Cerebellar nuclear complex (tissue), 1 donor: ENCODE measurements at places on chromosomes 1 and 21.
A peak's percentile ranks its signal among the peaks of the same experiment; 100 is the strongest.

- no peak for DNase-seq
Observed at GRCh38 chr1:151970128-151970527, 23.5 kb downstream of the S100A10 start.

- no peak for DNase-seq
Observed at GRCh38 chr1:169696273-169697100, 14.9 kb downstream of the SELL start.

GRCh38 chr1:43797891-43798290 lies 90.6 kb downstream of the ST3GAL3 start:
- DNase-seq = no peak

DNA sequence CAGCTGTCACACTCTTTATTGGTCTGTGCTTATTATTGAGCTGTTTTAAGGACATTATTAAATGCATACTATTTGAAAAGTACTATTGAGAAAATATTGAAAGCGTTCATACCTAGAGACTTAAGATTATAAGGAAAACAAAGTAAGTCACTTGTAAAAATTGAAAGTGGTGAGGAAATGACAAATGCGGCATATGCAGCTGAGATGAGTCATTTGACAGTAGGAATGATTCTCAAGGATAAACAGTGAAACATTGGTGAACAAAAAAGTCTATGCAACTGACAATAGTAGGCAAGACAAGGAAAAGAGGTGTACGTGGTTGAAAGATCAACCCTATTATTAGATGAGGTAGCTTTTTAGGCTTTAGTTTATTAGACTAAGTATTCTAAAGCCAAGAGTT lies 82.6 kb upstream of the MAP10 start:
- no peak for DNase-seq

DNA sequence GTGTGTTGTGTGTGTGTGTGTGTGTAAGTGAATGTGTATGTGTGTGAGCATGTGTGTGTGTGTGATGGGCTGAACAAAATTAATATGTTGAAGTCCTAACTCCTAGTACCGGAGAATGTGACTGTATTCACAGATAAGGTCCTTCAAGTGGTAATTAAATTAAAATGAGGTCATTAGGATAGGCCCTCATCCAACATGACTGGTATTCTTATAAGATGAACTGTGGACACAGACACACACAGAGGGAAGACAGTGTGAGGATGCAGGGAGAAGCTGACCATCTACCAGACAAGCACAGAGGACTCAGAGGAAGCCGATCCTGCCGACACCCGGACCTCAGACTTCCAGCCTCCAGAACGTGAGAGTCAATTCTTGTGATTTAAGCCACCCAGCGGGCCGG lies 91.2 kb upstream of the PGBD5 start:
- no peak for DNase-seq

- no peak for DNase-seq
Observed at GRCh38 chr1:66381621-66382275, 152.2 kb upstream of the SGIP1 start.

GRCh38 chr1:110533230-110533629 lies 14.3 kb upstream of the KCNA10 start:
- DNase-seq = no peak

GRCh38 chr1:14921057-14921456 lies 232.5 kb upstream of the TMEM51 start:
- DNase-seq = no peak

DNA sequence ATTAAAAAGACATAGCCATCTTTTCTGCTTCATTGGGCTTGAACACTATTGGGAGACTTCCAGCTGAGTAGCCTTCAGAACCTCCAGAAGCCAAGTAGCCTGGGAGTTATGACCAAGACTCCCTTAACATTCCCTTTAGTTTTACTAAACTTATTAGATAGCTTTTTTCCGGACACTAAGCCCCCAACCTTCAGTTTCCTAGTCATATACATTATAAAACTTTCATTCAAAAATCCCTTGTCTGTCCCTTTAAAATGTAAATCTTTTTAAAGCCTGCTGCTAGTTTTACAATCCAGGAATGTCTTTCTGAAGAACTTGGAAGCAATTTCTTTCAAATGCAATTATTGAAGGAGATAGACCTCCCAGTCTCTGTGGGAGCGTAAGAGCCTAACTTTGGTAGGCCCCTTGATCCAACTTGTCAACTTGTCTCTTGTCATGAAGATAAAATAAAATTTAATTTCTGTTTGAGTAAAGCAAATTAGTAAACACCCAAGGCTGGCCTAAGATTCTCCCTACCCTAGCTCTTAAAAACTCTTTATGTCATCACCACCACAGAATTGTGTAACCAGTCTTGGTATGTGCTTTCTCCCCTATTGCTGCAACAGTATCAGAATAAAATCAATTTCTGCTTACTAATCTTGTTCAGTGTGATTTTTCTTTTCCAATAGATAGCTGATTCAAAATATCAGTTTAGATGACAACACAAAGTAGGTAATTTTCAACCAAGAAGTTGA lies 796.2 kb downstream of the PLA2G4A start:
- no peak for DNase-seq

DNA sequence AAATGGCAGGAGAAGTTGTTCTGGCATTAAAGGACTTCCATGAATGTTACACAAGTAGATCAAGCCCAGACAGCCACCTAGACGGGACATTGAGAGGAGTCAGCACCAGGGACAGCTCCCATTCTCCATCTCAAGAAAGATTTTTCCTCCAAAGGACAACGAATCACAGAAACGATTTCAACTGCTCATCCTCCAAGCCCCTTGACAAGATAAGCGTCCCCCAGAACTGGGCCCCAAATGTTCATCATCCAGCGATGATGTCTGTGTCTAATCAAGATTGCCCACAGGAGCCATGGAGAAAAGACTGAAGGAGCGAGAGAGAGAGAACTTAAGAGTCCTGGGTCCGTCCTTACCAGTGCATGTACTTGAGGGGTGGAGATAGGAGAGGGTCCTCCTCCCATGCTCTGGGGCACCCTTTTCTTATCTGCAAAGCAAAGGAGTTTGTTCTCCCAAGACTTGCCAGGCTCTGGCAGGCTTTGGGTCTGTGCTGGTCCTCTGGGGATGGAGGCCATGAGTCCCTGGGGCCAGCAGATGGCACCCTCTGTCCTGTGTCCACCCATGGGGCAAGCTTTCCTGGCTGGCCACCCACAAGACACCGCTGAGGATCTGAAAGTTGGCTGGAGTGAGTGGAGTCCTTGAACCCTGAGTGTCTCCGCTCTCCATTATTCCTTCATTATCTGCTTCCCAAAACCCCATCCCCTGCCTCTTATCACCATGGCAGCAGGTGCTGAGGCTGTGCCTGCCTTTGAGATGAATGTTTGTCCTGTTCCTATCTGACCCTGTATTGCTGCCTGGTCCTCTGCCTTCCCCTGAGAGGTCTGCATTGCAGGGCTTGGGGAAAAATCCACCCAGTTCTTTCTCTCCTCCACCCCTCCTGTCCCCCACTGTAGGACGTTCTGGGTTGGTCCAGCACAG lies 164.6 kb downstream of the ACTL8 start:
- no peak for DNase-seq

- DNase-seq = no peak
Observed at GRCh38 chr1:92577261-92577895, 90.7 kb upstream of the GFI1 start.

GRCh38 chr1:74652711-74653139 lies 20.9 kb downstream of the ERICH3 start:
- no peak for DNase-seq

- DNase-seq = no peak
Observed at GRCh38 chr1:224852901-224853568, 76.4 kb upstream of the DNAH14 start.

DNA sequence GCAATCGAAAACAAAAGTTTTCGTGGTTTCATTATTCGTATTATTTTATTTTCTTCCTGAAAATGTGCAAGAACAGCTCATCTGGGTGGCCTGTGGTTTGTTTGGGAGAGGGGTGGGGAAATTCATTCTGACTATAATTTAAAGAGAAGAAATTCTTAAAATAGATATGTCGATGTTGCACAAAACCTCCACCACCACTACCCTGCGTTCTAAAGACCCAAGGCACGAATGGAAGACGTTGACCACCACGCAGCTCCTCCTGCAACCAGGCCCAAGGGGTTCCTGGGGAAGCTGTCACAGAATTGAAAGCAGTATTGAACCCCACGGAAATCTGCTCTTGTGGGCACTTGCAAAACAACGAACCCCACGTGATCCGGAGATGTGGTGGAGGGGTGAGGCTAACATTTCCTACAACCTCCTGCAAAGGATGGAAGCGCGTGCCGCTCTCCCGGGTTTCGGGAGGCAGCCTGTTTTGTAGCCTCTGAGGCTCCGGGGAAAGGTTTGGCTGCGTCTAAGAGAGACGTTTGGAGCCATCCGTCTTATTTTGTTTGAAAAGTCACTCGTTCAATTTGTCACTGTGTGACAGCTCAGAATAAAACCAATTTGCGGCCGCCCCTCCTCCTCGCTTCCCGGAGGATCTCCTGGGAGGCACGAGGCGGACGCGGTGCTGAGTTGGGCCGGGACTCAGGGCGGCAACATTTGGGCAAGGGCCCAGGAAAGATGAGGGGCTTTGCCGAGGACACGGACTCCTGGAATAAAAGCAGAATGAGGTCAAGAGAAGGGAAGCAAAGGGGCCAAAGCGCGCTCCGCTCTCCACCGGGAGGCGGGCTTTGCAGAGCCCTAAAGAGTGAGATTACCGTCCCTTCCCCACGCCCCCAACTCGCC lies 810 bp upstream of the HLX start:
- no peak for DNase-seq

GRCh38 chr1:234102583-234102982 lies 198.1 kb downstream of the SLC35F3 start:
- DNase-seq = no peak

DNA sequence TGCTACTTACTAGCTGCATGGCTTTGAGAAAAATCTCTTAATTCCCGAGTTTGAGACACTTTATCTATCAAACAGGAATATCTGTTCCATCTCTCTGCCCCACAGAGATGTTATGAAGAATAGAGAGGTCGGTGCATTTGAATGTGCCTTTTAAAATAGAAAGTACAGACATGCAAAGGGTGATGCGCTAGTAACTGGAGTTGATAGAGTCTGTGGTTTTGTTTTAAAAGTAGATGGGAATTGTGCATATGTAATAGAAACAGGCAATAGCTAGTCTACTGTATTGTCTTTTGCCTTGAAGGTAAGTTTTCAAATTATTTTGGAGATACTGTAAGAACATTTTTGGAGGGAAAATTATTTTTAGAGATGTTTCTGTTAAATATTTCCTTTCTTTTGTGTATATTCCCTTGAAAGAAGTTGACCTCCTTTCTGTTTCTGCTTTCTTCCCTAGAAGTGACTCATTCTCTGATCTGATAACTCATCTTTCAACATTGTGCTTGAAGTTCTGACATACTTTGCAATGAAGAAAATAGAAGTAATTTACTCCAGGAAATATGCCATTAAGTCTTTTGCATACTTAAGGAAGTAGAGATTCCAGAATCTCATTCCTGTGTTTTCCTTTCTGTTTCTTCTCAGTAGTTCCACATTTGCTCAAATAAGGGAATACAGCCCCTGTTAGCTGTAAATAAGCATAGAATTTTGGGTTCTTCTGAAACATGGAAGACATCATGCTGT lies 151.6 kb downstream of the SDCCAG8 start:
- DNase-seq = no peak

- no peak for DNase-seq
Observed at GRCh38 chr1:244102468-244102867, 51.4 kb downstream of the ZBTB18 start.

DNA sequence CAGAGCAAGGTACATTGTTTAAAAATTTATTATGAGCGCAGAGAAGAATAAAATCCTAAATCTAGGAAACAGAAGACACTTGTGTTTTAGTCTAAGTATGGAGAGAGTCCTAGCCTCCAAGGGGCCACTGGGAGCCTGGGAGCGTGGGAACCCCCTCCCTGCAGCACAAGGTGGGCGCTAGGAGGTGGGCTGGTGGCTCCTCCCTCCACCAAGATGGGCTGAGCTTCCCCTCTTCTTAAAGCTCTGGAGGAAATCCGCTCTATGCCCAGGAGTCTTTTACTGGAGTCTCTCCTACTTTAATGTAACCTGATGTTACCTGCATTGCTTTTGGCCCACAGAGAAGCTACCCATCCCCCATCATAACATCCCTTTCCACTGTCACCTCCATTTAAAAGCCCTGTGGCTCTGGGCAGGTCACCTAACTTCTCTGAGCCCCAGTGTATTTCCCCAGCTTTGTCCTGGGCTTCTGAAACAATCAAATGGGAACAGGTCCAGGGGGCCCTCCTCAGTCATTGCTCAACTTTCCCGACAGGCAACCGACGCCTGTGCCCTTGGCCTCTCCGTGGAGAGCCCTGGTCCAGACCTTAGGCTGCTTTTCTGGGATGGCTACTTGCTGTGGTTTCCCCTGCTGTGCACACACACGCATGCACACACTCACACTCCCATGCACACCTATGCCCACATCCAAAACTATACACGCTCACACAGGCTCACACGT lies 181.5 kb downstream of the NPHP4 start:
- DNase-seq = no peak

- no peak for DNase-seq
Observed at GRCh38 chr1:200048244-200048643, 20.7 kb downstream of the NR5A2 start.

DNA sequence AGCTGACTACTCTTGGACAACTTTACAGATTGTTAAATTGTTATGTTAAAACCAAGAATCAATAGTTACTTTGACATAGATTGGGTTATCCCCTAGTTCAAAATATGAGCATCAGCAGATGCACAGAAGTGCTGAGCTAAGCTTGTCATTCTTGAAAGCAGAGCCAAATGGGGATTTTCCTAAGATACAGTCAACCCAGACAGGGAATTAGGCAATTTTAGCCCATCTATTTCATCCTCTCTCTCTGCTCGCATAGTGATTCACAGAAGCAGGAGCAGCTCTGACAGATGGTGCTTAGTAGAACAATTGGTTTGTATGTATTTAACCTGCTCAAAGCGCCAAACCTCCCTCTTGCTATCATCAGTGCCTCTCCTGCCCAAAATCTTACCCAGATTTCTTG lies 27.9 kb upstream of the PRRC2C start:
- peak; percentile 95 for DNase-seq

- no peak for DNase-seq
Observed at GRCh38 chr21:43815107-43815613, 25.8 kb downstream of the RRP1 start.

- peak; percentile 0 for DNase-seq
Observed at GRCh38 chr1:169853341-169853740, 40.4 kb downstream of the SCYL3 start.

- DNase-seq = no peak
Observed at GRCh38 chr1:84721152-84721551, 30.9 kb upstream of the SSX2IP start.

- DNase-seq = no peak
Observed at GRCh38 chr1:54462597-54463258, 56.5 kb upstream of the SSBP3 start.

DNA sequence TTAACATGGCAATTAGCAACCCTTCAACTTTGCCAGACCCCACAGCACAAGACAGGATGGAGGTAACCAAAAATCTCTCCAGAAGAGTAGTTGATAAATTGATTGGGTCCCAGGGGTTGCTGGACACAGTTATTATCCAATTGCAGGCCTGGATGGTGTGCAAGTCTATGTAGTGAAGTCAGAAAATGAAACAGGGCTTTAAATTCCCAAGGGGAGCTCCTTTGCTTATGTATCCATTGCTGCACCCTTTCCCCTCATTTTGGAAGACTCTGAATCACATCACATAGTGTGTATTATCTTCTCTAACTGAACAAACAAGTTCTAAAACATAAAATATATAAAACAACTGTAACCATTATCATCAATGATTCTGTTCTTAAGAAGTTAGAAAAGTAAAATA lies 550.2 kb downstream of the LMO4 start:
- DNase-seq = no peak

- no peak for DNase-seq
Observed at GRCh38 chr1:192787914-192788585, 20.8 kb upstream of the RGS2 start.

GRCh38 chr21:44497703-44498126 lies 42.3 kb downstream of the KRTAP10-1 start:
- no peak for DNase-seq

- no peak for DNase-seq
Observed at GRCh38 chr1:235021321-235021720, 107.3 kb downstream of the TOMM20 start.
